ENCODE measurements at places on chromosomes 16 and 17. TPM values are rescaled to one million over a fixed set of nuclear protein-coding genes. Genes with fewer than 3 reads are reported as not detected.

Gene SLFN14
- total RNA-seq: not detected

Gene SLC6A2
- not detected for total RNA-seq

Gene CDRT4
- total RNA-seq: 0.53 TPM

Gene NME1
- total RNA-seq: 418 TPM

Gene BTBD17
- total RNA-seq: not detected

Gene SCIMP
- total RNA-seq: not detected

Gene COX6A2
- not detected for total RNA-seq

DNA sequence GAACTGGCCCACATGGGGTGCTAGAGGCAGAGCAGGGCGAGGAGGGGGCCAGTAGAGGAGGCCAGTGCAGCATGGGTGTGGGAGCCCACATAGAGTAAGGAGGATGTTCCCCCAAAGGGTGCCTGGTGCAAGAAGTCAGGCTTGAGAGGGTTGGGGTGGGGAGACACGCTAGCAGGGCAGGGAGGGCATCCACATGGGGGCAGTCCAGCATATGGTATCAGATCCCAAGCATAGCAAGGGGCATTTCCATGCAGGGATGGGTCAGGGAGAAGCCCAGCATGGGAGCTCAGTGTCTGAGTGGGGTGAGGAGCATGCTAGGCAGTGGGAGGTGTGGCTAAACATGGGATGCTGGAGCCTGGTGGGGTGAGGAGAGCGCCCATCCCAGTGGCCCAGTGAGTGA, 213.7 kb downstream of the COPRS start:
- no peak for DNase-seq

DNA sequence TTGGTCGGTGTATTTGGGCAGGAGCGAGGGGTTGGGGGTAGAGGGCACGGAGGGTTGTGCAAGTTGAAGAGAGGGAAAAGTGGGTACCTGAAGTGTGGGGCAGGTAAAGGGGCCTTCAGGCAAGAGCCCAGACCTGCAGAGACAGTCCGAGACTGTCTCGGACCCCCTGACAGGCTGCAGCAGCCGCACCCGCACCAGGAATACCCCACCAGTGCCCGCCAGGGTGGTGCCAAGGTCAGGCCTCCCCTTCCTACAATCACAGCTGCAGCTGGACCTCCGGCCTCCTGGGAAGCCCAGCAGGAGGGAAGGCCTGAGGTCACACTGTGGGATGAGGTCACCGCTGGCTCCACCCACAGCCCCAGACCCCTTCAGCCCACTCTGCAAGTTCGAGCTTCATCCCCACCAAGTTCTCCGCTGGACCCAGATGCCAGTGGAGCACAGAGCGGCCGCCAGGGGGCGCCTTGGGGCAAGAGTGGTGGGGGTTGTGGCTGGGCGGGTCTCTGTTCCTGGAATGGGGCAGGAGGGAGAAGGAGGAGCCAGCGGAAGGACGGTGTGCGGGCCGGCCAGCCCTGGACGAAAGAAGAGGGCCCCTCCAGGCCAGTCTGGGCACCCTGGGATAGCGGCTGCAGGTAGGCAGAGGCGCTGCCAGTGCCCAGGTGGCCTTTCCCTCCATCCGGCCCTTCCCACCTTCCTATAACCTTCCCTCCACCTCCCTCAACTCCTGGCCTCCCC, at the start of gene HSD3B7:
Gene HSD3B7 (plus strand): TSS at position 539 of the 732 bp plus-strand sequence. CDS start 452 bp downstream, outside the sequence.
- DNase-seq: peak; percentile 74

DNA sequence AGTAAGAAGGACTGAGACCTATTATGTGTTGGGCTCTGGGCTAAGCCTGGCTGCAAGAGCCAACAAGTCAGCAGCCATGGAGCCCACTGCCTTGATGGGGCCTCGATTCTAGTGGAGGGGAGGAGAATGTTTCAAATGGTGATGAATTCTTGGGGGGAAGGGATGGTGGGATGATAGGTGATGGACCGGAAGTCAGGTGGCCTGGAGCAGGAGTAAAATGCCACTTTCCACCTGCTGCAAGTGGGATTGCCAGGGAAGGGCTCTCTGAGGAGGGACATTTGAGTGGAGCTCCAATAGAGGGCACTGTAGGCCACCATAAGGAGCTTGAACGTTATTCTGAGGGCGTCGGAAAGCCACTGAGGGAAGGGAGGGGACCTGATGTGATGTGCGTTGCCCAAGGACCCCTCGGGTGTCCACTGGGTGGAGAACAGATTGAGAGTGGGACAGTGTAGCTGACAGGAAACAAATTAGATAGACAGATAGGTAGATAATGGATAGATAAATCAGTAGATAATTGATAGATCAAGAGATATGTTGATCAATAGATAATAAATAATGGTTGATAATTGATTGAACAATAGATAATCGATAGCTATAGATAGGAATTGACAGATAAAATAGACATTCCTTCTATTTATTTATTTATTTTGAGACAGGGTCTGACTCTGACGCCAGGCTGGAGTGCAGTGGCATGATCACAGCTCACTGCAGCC, 18.2 kb upstream of the NXPH3 start:
- peak; percentile 34 for DNase-seq

- DNase-seq: no peak
Measured at GRCh38 chr17:68482576-68483041, 25.3 kb upstream of the WIPI1 start.

- no peak for DNase-seq
Measured at GRCh38 chr16:88792668-88793250, 7.7 kb upstream of the PIEZO1 start.

DNA sequence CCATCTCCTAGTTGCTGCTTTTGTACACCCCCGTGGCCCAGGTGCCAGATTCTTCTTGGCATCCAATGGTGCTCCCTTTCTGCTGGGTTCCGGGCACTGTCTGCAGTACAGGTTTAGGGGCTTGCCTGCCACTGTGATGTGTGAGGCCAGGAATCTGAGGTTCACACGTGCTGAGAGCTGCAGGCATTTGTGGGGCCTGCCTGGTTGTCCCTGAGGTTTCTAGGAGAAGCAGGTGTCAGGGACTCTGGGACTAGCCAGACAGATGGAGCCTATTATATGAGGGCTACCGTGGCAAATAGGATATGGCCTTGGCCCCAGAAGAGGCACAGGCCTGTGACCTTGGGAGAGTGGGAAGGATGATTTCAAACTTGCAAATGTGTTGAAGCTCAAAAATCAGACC, 29.3 kb downstream of the NDEL1 start:
- no peak for DNase-seq

GRCh38 chr17:19304209-19304608, 58.3 kb downstream of the B9D1 start:
- DNase-seq: peak; percentile 62

- no peak for DNase-seq
Measured at GRCh38 chr17:48012654-48013053, 24.9 kb downstream of the COPZ2 start.

DNA sequence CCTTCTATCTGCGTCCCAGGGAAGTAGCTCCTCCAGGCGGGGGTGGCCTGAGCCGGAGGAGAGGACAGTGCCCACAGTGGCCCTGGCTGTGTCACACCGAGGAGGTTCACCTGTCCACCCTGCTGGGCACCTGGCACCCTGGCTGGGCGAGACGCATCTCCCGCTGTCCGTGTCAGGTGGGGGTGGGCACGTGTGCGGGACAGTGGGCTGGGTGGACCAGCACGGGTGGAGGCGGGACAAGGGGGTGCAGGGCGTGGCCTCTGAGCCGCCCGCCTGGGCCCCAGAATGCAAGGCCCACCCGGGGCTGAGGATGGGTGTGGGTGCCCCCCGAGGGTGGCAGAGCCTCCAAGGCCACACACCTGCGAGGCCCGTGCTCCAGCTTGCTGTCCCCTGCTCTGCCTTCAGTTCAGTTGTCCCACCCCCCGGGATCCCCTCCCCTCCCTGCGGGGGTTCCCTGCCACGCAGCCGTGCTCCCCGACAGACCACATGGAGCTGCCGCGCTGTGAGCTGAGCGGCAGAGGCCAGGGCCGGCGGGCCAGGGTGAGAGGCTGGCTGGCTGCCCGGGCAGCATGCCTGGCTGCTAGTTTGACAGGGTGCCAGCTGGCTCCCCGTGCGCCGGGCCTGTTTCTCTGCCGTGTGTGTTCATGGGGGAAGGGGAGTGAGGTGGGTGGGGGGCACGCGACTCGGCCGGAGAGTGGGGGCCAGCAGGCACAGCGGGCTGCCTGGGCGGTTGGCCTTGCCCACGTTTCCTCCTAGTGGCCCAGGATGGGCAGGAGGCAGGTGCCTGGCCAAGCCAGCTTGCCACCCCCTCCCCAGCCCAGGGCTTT, 33.9 kb downstream of the BAHCC1 start:
- peak; percentile 65 for DNase-seq

DNA sequence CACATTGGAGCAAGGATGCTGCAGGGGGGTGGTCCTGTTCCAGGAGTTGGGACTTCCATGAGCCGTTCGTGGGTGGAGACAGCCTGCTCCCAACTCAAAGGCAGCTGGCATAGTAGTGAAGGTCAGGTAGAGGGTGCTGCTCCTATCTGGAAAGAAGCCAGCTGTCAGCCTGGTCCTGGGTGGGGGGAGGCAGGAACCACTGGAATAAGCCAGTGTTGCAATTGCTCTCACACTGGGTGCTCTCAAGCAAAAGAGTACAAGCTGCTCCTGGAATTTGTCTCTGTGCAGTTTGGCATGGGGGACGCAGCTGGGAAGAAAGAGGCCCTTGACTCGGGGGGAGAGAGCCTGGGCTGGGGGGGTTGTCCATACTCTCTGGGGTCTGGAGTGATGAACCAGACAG, 8.7 kb downstream of the CACNG5 start:
- DNase-seq: no peak

DNA sequence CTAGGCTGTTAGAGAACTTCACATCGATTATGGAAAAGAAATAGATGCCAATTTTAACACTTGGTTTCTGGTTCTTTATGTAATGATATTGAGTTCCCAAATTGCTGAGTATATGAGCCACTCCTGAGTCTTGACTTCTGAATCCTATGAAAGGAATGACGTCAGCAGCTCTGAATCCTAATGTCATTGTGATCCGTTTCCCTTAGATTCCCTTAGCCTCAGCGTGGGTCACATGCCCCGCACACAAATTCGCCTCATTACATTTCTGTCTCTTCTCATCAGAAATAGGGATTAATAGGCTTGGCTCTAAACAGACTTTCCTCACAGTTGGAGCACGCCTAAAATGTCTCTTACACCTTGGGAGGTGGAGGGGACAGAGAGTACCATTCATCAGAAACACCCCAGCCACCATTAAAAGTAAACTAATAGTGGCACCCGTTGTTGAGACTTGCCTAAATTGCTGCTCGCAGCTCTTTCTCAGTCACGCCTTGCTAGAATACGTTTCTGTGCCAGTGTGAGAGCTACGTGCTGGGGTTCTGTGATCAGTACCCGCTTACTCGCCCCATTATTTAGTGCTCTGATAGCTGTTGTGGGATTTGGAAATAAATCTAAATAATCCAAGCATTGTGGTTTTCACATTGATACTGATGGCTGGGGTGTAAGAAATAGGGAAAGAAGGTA, 7.1 kb downstream of the MRM3 start:
- no peak for DNase-seq

DNA sequence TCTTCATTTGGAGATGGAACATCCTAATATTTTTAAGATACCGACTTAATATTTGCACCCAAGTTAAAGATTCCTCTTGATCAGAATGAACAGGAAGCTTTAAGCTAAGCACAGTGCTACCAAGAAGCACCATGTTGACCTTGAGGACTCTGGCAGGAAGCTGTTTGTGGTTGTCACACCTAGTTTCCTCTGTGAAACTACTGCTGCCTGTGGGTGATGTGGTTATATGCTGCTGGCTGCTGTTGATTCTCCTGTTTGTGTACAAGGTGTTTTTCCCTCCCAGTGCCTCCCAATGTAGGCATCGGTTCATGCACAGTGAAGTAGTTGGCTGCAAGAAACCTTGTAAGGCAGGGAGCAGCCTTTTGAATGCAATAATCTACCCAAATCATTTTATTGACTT, 23.4 kb downstream of the RBL2 start:
- peak; percentile 62 for DNase-seq

Measured in HT1080 (cell line).